ENCODE measurements at places on chromosomes 12 and 14. TPM values are rescaled to one million over a fixed set of nuclear protein-coding genes. Genes with fewer than 3 reads are reported as not detected.

SAMD15 gene
- total RNA-seq = 1.8 TPM

GALNT9 gene
- total RNA-seq = 0.44 TPM

DNA sequence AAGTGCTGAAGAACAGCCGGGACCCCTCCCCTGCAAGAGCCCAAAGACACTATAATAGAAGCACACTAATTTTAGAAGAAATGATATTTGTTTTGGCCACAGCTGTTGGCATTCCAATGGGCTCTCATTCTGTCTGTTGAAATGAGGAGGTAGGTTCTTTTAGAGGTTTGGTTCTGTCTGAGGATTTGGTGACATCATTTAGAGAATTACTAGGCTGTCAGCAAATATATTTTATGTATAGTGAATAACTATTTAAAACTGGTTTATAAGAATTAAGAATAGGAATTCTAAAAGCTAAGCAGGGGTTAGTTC is 200.7 kb upstream of the SLC38A2 start:
- no peak for DNase-seq

- no peak for DNase-seq
Measured at GRCh38 chr14:91115986-91116770, 2.3 kb downstream of the DGLUCY start.

GRCh38 chr12:92044435-92044834 is 101.2 kb downstream of the BTG1 start:
- DNase-seq = no peak

DNA sequence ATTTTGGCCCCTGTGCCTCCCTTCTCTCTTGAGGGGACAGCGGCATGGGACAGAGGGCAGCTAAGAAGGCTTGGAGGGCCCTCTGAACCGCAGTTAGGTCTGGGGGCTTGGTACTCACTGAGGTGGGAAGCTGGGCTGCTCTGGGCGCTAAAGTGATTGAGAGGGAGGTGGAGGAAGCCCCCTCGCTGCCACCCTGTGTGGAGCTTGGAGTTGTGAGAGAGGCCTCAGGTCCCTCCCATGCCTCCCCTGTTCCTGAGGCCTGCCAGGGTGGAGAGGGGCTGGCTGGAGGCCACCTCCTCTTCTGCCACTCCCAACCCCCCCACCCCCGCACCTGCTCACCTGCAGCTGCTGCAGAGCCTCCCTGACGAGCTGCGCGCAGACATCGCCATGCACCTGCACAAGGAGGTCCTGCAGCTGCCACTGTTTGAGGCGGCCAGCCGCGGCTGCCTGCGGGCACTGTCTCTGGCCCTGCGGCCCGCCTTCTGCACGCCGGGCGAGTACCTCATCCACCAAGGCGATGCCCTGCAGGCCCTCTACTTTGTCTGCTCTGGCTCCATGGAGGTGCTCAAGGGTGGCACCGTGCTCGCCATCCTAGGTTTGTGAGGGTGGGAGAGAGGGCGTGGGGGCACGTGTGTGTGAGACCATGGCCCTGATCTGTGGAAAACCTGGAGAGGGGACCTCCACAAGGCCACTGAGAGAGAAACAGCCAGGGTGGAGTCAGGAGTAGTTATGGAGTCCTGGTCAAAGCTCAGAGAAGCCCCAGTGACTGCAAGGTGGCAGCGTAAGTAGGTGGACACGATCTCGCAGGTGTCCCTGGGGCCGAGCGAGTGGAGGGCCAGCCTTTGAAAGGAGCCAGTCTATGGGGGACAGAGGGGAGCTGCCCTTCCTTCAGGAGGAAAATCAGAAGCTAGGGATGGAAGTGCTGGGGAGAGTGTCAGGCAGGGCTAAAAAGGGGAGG is 11.2 kb downstream of the KCNH3 start:
- no peak for DNase-seq

GRCh38 chr14:22252686-22253085 is 336.3 kb downstream of the DAD1 start:
- DNase-seq = no peak
